ENCODE measurements at places on chromosomes 11 and 22.

DNA sequence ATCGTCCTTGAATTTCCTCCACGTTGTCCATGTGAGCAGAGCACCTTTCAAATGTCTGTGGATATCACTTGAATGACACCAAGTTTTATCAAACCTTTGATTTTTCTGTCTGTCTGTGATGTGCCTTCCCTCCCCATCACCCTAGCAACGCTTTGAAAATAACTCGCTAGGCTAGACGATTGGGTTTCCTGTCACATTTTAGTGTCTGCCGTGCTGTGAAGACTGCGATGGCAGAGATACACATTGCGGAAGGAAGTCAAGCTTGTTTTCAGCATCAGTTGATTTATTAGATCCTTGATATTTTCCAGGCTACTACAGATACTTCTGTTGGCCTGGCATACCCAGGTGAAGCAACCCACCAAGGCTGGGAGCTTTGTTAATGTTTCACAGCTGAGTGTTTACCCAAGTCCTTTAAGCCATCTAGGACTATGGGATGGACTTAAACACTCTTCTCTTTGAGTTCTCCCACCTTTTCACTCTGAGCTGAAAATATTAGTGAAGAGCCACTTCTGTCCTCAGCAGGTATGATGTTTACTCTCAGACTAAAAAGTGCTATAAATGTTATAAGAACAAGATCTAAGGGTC is 93.6 kb upstream of the CD44 start:
- DNase-seq, result no peak

GRCh38 chr11:43879789-43880639 is 617 bp upstream of the ALKBH3 start:
- DNase-seq, result no peak

- no peak for DNase-seq
Measured at GRCh38 chr11:132453406-132453805, 1078.9 kb downstream of the OPCML start.

GRCh38 chr11:125376856-125377255 is 119.2 kb downstream of the FEZ1 start:
- DNase-seq, result no peak

DNA sequence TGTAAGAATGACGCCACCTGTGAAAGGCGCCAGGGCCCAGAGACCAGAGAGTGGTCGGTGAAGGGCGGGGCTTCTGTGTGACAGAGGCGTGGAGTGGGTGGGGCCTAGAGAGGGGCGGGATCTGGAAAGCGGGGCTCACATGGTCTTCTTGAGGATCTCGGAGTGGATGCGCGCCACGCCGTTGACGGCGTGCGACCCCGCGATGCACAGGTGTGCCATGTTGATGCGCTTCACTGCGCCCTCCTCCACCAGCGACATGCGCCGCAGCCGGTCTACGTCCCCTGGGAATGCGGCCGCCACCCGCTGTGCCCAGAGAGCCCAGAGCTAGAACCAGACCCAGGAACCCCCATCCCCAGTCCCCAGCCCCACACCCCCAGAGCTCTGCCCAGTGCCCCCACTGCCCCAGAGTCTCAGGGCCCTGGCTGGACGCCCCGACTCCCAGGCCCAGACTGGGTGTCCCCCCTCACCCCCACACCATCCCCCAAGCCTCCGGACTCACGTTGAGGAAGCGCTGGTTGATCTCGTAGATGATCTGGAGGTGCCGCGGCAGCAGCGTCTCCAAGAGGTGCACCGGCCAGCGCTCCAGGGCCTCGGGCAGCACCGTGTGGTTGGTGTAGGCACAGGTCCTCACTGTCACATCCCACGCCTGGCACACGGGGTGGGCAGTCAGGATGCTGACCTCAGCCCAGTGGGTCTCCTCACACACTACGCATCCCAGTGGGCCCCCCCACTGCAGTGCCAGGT is 6.2 kb downstream of the PYGM start:
- DNase-seq, result no peak

- DNase-seq, result peak; percentile 17
Measured at GRCh38 chr22:46791201-46791731, 28.8 kb downstream of the TBC1D22A start.

DNA sequence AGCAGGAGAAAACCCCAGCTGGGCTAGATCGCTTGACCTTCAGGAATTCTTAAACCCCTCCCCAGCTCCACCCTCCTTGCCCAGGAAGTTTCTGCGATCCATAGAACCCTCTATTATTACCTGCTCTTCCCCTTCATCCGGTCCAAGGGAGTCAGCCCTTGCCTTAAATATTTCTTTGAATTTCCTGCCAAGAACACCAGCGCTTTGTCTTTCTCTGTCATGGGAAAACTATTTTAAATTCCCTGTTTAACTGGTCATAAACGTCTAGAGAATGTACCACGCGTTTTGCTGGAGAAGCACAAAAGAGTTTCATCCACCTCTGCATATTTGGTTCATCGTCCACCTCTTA is 496 bp upstream of the TRAF6 start:
- no peak for DNase-seq

- no peak for DNase-seq
Measured at GRCh38 chr22:30535182-30535581, 11.4 kb downstream of the SEC14L6 start.

GRCh38 chr11:109854731-109855130 is 238.5 kb upstream of the ZC3H12C start:
- no peak for DNase-seq

DNA sequence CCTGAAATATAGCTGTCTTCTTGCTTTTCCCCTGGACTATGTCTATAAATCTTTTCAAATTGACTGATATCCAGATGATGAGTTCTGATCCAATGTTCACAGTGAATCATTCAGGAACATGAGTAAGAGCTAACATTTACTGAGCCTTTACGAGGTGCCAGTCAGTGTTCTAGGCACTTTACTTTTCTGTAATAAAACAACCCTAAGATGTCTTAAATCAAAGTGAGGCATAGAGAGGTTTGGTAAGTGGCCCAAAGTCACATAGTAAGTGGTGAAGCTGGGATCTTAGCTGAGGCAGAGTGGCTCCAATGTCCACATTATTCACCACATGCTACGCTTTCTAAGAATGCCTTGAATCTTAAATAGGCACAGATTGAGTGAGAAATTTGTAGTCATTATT is 79.9 kb upstream of the OR4C15 start:
- DNase-seq, result no peak

GRCh38 chr22:19943082-19944026 is 1.7 kb upstream of the TXNRD2 start:
- no peak for DNase-seq

GRCh38 chr11:117792992-117793391 is 4.0 kb downstream of the DSCAML1 start:
- no peak for DNase-seq

- DNase-seq, result no peak
Measured at GRCh38 chr11:117638911-117639543, 158.0 kb downstream of the DSCAML1 start.

GRCh38 chr11:8809241-8809938 is 101.6 kb upstream of the AKIP1 start:
- no peak for DNase-seq

- DNase-seq, result no peak
Measured at GRCh38 chr22:20238536-20238900, 29.6 kb downstream of the RTN4R start.

DNA sequence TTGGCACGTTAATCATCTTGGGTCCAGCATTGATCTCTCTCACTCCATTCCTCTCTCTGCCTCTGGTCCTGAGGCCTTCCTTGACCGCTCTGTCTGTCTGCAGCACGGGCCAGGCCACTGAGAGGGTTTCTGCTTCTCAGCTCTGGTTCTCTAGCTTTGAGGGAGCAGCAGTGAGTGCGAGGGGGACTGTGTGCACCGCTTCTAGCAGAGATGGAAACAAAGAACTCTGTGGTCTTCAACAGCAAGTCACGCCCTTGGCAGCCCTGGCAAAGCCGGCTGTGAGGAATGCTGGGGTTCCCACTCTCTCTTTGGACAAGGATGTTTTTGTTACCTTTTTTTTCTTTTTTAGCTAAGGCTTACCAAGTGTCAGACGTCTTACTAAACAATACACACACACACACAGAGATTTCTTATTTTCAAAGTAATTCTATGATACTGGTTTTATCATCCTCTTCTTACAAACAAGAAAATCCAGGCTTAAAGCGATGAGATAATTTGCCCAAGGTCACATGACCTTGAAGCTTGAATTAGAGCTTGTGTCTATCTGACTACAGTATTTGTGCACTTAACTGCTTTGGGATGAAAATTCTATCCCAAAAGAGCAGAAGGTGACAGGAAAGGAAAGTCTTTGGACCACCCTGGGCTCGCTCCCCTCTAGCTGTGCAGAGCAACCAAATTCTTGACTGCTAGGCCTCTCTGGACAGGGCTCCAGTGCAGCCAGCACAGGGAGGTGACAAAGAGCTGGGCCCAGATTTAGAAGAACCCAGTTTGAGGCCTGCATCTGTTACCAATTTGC is 293.2 kb downstream of the NTM start:
- no peak for DNase-seq

DNA sequence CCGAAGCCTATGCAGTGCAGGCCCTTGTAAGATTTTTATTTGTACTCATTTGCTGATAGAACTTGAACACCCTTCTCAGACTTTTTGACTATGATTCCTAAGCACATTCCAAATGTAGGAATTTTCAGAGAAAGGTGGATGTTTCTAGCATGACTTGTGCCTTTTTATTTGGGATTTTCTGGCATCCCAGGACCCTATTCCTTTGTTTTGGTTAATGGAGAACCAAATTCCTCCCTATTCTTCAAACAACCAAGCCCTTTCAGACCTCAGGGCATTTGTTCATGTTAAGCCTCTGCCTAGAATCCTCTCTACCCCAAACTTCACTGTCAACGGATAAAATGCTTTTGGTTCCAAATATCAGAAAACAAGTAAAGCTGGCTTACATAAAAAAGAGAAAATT is 371.1 kb downstream of the DDX10 start:
- no peak for DNase-seq

DNA sequence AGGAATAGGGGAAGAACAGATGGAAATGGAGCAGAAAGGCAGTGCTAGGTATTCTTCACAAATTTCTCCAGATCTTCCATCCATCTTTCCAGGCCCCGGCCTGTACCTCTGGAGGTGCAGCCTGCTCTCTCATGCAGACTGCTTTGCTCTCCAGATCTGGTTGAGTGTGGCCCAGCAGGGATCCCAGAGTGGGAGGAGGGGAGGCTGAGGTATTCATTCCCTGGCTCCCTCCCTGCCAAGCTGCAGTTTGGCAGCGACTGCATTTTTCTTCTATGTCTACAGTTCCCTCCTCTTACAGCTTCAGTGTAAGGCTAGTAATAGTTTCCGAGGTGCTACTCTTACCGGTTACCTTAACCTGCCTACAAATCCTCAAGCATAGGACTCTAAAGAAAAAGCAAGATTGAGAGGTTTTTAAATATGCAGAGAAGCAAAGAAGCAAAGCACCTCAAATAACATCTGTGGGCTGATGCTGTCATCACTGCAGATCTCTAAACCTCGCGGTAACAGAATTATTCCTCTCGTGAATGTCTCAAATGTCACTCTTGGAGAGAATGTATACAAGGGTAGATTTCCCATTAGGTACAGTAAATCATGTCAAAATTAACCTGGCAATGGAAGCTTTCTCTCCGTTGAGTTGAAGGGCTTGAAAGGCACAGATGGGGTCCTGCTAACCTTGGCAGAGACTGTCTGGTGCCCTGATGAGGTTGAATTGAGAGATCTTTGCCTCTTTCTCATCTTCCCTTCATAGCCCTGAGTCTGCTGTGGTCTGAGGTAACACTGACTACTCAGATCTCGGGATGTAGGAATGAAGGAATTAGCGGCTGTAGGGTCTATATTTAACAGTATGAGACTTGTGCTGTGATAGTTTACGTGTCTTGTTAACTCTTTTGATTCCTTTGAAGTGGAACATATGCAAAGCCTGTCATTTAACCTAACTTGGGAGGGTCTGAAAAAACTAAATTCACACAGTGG is 297.9 kb upstream of the C11orf87 start:
- no peak for DNase-seq

DNA sequence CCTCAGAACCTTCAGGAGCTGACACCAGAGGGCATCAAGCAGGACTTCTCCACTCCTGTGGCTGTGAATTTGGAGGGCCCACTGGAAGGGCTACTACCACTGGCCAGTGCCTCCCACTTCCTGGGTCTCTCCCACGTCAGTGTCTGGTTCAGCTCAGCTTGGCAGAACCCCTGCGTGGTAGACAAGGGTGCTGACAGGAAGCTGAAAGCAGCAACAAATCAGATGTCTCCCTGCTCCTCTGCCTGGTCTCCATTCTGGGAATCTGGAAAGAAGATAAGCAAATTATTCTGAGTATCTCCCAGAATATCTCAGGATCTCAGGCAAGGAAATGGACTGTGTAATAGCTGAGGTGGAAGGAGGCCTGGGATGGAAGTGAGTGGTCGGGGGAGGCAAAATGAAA is 61.5 kb downstream of the TMPRSS5 start:
- no peak for DNase-seq

DNA sequence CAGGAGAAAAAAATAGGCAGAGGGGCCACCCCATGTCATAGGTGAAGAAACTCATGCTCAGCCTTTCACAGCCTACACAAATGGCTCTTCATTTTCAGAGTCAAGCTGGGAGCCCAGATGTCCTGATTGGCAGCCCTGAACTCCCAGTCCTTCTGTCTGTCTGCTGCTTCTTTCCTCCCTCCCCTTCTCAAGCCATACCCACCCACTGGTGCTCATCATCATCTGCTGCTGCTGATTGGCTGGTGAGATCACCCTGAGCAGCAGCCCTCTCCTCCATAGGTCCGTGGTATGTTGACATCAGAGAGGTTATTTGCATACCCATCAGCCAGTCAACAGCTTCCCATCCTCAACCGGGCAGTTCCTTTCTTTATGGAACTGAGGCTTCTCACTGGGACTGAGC is 46.1 kb upstream of the PRDM11 start:
- no peak for DNase-seq

DNA sequence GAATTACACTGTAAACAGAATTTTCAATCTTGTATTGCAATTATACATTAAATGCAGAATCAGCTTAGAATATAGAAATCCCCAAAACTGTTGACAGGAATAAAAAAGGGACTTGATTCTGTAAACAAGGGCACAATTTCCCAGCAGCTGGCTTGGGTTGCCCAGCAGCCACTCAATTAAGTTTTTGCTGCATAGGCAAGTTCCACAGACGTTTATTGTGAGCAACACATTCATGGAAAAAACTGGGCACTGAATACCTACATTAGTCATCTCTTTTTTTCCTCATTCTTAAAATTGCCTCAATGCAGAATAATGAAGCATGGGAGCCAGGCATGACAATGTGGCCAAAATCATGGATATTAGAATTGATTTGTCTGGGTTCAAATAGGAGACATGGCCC is 421.8 kb upstream of the ANO5 start:
- no peak for DNase-seq

- no peak for DNase-seq
Measured at GRCh38 chr11:78748918-78749690, 174.4 kb upstream of the NARS2 start.

GRCh38 chr22:37169406-37169805 is 18.6 kb downstream of the C1QTNF6 start:
- DNase-seq, result no peak

Measured in activated naive CD8-positive, alpha-beta T cell treated with anti-CD3 and anti-CD28 coated beads, Interleukin-2, amount 50 U/mL, for 16 hours (primary cell).